ENCODE measurements at places on chromosomes 7 and 10. TPM values are rescaled to one million over a fixed set of nuclear protein-coding genes. Genes with fewer than 3 reads are reported as not detected.

DNA sequence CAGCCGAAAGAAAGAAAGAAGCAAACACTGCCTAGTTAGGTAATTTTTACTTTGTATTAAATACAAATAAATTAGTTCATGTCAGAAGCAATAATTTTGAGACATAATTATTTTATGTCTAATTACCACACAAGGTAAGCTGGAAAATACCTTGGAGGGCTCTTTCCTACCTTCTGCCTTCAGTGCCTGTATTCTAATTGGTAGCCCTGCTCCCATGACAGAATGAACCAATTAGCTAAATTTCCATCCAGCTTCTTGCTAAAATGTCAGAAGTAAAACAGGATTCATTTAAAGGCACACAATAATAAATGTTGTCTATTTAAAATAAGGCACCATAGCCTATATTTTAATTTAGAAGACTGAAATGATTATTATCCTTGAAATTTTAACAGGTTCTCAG lies 135.4 kb upstream of the POT1 start:
- no peak for DNase-seq
- no peaks in the 10 kb centered on the region for H3K36me3 ChIP-seq
- H3K4me3 ChIP-seq, result no peak overlapping the region
- H3K27me3 ChIP-seq, result no peaks in the 10 kb centered on the region
- no peak overlapping the region for H3K27ac ChIP-seq
- H3K4me1 ChIP-seq, result no peaks in the 10 kb centered on the region

- H3K27ac ChIP-seq, result no peak overlapping the region
- H3K27me3 ChIP-seq, result no peaks in the 10 kb centered on the region
- no peaks in the 10 kb centered on the region for H3K4me1 ChIP-seq
- no peak for DNase-seq
- H3K4me3 ChIP-seq, result no peak overlapping the region
Observed at GRCh38 chr7:121547544-121548092, 151.5 kb upstream of the FAM3C start.

GRCh38 chr10:21347043-21347784 lies 178.3 kb downstream of the SKIDA1 start:
- DNase-seq, result no peak
- H3K36me3 ChIP-seq, result no peaks in the 10 kb centered on the region
- H3K4me1 ChIP-seq, result peaks cover 1% of the 10 kb centered on the region
- H3K27me3 ChIP-seq, result no peaks in the 10 kb centered on the region
- no peak overlapping the region for H3K4me3 ChIP-seq

GRCh38 chr10:79982861-79983260 lies 34.0 kb upstream of the SFTPD start:
- H3K4me3 ChIP-seq, result no peak overlapping the region
- H3K27ac ChIP-seq, result no peak overlapping the region
- no peaks in the 10 kb centered on the region for H3K36me3 ChIP-seq
- no peak for DNase-seq
- no peaks in the 10 kb centered on the region for H3K4me1 ChIP-seq

GRCh38 chr7:54813398-54813797 lies 54.4 kb upstream of the SEC61G start:
- no peaks in the 10 kb centered on the region for H3K27me3 ChIP-seq
- no peaks in the 10 kb centered on the region for H3K36me3 ChIP-seq
- peak; percentile 73 for DNase-seq
- peaks cover 3% of the 10 kb centered on the region for H3K4me1 ChIP-seq
- no peak overlapping the region for H3K4me3 ChIP-seq

DNA sequence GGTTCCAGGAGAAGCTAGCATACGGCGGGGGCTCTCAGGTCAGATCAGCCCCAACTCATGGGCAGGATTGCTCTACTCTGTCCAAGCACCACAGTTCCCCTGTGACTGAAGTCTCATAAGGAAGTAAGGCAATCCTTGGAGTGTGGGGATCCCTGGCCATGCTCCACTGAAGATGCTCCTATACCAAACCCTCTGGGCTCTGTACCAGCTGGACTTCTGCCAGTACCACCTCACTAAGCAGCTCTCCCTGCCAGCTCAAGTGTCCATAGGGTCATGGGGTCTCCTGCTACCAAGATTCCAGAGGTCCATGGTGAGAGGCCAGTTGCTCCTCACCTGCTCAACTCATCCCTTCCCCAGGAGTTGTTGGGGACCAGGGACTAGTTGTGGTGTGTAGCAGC lies 355.7 kb upstream of the STEAP1 start:
- H3K4me1 ChIP-seq, result no peaks in the 10 kb centered on the region
- no peaks in the 10 kb centered on the region for H3K27me3 ChIP-seq
- H3K27ac ChIP-seq, result no peak overlapping the region
- no peak for DNase-seq
- H3K36me3 ChIP-seq, result no peaks in the 10 kb centered on the region

DNA sequence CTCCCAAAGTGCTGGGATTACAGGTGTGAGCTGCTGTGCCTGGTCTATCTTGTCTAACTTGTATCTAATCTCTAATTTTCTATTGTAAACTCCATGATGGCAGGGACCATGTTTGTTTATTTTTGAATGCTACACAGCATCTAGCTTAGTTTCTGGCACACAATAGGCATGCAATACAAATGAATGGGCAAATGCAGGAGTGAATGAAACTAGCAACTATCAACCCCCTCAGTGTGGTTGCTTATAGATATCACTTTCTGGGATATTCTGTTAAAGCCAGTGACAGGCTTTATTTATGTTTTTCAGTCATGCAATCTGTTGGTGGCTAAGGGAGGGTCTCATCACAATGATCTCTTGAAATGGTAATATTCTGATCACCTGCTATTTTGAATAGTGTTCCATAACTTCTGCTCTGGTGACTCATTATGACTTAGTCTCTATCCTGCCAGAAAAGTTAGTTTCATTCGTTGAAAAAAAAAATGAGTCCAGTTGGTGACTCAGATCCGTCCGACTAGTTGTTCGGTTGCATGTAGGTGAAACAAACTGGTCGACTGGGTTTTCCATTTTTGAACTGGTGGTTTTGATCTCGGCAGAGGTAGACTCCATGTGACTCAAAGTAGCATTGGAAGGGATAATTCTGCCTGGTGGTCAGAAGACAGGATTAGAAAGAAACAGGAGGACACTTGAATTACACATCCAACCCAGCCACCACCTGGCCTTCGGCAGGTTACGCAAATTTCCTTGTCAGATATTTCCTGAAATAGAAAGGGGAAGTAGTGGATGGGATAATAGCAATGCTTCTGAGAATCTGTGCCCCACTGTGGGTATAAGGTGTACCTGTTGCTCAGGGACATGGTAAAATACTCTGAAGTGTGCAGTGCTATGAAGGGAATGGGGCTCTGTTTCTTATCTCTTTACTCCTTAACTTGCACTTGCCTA lies 76.8 kb downstream of the GATA3 start:
- no peaks in the 10 kb centered on the region for H3K27me3 ChIP-seq
- H3K36me3 ChIP-seq, result no peaks in the 10 kb centered on the region
- no peak overlapping the region for H3K27ac ChIP-seq
- no peak overlapping the region for H3K4me3 ChIP-seq
- no peaks in the 10 kb centered on the region for H3K4me1 ChIP-seq

DNA sequence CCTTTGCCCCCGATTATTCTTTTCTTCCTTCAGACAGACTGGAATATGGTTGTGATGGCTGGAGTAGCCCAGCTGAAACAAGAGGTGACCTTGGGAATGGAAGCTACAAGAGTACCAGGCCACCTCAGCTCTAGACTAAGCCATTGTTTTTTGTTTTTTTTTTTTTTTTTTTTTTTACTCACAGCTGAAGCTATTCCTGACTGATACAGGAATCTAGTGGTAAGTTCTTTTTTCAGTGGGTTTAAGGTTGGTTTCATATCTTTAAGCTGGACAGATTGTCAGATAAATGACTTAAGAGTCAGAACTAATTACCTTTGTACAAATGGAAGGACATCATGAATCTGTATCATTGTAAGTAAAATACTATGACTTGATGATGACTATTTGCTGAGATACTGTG lies 30.2 kb upstream of the PTPN12 start:
- H3K4me1 ChIP-seq, result no peaks in the 10 kb centered on the region
- no peak for DNase-seq
- no peak overlapping the region for H3K4me3 ChIP-seq
- H3K27ac ChIP-seq, result no peak overlapping the region
- no peaks in the 10 kb centered on the region for H3K27me3 ChIP-seq

DNA sequence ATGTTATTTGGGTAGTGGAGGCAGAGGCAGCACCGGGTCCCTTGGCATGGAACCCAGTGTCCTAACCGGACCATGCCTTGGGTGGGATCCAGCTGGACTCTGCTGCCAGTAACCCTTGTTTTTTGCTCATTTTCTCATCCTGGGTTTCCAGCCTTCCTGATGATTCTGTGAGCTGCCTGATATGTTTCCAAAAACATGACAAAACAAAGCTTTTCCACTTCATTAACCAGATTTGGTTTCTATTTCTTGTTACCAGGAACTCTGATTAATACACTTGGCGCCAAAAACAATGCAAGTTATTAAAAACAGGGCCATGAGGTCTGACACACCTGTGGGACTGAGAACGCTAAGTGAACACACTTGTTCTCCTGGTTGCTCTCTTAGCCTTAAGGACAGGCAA lies 32.8 kb upstream of the DLG5 start:
- no peaks in the 10 kb centered on the region for H3K27me3 ChIP-seq
- H3K4me1 ChIP-seq, result no peaks in the 10 kb centered on the region
- no peak overlapping the region for H3K4me3 ChIP-seq
- H3K36me3 ChIP-seq, result no peaks in the 10 kb centered on the region
- H3K27ac ChIP-seq, result no peak overlapping the region

DNA sequence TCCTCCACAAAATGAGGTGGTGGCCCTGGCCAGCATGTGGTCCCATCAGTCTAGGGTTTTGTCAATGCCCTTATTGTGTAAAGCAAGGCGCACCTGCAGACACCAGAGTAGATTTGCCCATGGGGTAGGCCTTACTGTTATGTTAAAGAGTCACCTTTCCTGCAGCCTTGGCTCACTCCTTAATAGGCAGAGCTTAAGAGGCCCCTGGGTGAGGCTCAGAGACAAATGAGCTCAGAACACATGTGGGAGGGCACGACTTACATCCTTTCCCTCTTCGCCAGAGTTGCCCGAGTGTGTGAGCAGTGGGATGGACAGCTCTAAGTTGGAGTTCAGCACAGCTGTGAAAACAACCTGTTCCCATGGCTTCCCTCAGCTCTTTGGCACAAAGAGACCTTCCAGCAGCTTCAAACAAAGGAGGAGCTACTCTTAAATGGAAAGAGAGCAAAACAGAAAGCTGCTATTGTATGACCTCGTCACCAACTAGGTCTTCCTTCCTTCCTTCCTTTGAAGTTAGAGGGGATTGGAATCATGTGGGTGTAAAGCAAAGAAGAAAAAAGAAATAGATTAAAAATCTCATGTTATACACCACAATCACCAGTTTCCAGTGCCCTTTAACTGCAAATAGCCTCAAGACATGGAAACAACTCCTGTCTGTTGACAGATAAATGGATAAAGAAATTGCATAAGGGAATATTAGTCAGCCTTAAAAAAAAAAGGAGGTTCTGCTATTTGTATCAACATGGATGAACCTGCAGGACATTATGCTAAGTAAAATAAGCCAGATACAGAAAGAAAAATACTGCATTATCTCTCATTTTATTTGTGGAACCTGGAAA lies 11.9 kb upstream of the XPNPEP1 start:
- no peak overlapping the region for H3K27ac ChIP-seq
- H3K4me3 ChIP-seq, result no peak overlapping the region
- DNase-seq, result no peak

GRCh38 chr10:119252051-119252465 lies 44.7 kb downstream of the GRK5 start:
- no peaks in the 10 kb centered on the region for H3K36me3 ChIP-seq
- peaks cover 5% of the 10 kb centered on the region for H3K4me1 ChIP-seq
- no peak overlapping the region for H3K4me3 ChIP-seq
- H3K27ac ChIP-seq, result peak overlapping the region; percentile 94
- no peaks in the 10 kb centered on the region for H3K27me3 ChIP-seq

DNA sequence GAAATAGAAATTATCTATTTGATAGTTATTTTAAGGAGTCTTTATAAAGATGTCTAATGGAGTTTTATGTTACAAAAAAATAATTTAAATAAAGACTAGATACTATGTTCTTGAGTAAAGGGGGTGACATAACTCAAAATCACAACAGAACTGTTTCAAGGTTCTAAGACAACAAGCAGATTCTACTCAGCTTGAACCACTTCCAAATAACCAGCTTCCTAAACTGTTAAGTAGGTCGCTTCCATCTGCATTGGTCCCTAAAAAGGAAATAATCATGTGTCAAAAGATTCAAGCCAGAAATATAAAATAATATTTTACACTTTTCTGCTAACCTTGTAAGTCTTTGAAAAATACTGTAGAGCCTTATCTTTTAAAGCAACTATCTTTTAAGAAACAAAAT lies 14.1 kb downstream of the SEM1 start:
- no peaks in the 10 kb centered on the region for H3K27me3 ChIP-seq
- DNase-seq, result no peak
- no peaks in the 10 kb centered on the region for H3K36me3 ChIP-seq

GRCh38 chr10:26278295-26278694 lies 61.7 kb downstream of the GAD2 start:
- no peaks in the 10 kb centered on the region for H3K4me1 ChIP-seq
- H3K36me3 ChIP-seq, result no peaks in the 10 kb centered on the region
- no peak overlapping the region for H3K27ac ChIP-seq
- H3K4me3 ChIP-seq, result no peak overlapping the region
- no peaks in the 10 kb centered on the region for H3K27me3 ChIP-seq

GRCh38 chr10:49364747-49365146 lies 31.1 kb downstream of the DRGX start:
- no peak for DNase-seq
- H3K4me1 ChIP-seq, result no peaks in the 10 kb centered on the region
- no peaks in the 10 kb centered on the region for H3K27me3 ChIP-seq
- no peak overlapping the region for H3K4me3 ChIP-seq
- no peaks in the 10 kb centered on the region for H3K36me3 ChIP-seq

Gene RPEL1
- total RNA-seq, result not detected

Gene STOX1
- 0.39 TPM for total RNA-seq

Gene GBX1
- not detected for total RNA-seq

Gene MINDY4
- 20.2 TPM for total RNA-seq

Gene TWIST1
- total RNA-seq, result 12.3 TPM

Gene PKD1L1
- 1.2 TPM for total RNA-seq

Gene WBP1L
- total RNA-seq, result 84.7 TPM

Gene PSMC2
- total RNA-seq, result 81.8 TPM

Gene PNLIPRP3
- not detected for total RNA-seq

Gene AKR1B15
- not detected for total RNA-seq

Gene RBP3
- total RNA-seq, result not detected

Gene PSAP
- total RNA-seq, result 1,176 TPM

Gene HOXA6
- total RNA-seq, result 7.6 TPM

Gene POLR2J
- total RNA-seq, result 29.6 TPM

Data from aorta (tissue), 5 donors.